ENCODE measurements at places on chromosomes 2 and 18.
A peak's percentile ranks its signal among the peaks of the same experiment; 100 is the strongest.

GRCh38 chr2:30218814-30219213 lies 12.5 kb upstream of the LBH start:
- DNase-seq, result no peak

DNA sequence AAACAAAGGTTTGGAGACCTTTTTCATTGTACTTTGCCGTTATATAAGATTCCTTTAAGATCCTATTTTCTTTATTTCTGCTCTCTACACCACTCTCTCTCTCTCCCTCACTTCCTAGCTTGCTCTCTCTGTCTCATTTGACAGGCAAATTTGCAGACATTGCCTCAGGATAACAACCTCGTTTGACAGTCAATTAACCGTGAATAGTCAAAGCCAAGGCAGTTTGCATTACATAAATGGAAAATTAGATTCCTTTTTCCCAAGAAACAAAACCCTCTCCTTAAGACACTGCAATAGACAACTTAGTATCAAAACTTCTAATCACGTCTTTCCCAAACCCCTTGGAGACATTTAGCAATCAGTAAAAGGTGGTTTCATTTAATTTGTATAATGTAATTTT lies 7.4 kb downstream of the SKOR2 start:
- no peak for DNase-seq

DNA sequence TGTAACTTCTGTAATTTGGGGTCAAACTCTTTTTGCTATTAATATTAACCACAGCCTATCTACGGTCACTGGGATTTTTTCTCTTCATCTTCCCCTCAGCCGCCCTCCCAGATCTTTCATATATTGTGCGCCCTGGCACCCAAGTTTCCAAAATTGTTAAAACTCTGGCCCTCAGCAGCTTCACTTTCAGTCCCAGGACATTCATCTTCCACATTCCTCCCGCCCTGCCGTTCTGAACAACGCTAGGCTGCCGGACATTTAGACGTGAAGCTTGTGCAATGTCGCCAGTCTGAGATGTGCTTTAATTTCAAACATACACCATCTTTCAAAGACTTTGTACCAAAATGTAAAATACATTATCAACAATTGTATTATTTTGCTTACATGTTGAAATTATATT lies 1.8 kb upstream of the TMEM18 start:
- DNase-seq, result no peak

DNA sequence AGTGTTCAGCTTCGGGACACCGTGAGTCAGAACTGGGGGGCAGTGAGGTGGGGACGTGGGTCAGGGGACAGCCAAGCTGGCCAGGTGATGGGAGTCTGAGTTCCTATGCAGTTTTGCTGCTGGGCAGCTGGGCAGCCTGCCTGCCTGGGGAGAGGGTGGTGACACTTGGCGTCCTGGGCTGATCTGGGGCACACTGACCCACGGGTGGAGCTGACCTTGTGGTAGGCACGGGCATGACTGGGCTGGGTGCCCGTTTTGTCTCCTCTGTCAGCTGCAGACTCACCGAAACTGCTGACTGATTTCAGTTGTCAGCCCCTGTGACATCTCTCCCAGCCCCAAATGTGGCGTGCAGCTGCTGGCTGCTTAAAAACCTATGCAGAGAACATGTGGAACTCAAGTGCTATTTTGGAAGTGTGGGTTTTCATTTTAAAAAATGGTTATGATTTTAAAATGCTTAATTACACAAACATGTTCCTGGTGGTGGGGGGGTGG lies 32.6 kb upstream of the E2F6 start:
- no peak for DNase-seq

GRCh38 chr2:159204381-159205144 lies 81.9 kb downstream of the WDSUB1 start:
- DNase-seq, result no peak

GRCh38 chr2:133457861-133458260 lies 110.4 kb downstream of the NCKAP5 start:
- DNase-seq, result no peak

GRCh38 chr2:1823187-1824169 lies 79.2 kb upstream of the PXDN start:
- DNase-seq, result no peak

DNA sequence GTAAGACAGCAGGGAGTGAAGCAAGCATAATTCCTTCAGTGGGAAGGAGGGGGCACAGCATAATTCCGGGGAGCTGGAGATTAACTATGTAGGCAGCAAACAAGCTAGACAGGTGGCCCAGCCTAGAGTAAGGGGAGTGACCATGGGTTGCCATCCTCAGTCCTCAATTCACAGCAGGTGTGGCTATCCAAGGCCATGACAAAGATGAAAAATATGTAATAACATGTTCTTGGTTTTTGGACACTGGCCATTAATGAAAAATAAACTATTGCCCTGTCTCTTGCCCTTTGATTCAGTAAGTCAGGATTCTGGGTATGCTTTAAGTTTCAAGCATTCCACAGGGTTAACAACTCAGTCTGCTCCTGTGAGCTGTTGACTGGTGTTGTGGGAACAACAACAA lies 65.0 kb downstream of the CYP1B1 start:
- no peak for DNase-seq

- peak; percentile 63 for DNase-seq
Observed at GRCh38 chr2:237744613-237745249, 53.8 kb upstream of the RBM44 start.

GRCh38 chr2:134679745-134680144 lies 39.1 kb downstream of the TMEM163 start:
- DNase-seq, result no peak

DNA sequence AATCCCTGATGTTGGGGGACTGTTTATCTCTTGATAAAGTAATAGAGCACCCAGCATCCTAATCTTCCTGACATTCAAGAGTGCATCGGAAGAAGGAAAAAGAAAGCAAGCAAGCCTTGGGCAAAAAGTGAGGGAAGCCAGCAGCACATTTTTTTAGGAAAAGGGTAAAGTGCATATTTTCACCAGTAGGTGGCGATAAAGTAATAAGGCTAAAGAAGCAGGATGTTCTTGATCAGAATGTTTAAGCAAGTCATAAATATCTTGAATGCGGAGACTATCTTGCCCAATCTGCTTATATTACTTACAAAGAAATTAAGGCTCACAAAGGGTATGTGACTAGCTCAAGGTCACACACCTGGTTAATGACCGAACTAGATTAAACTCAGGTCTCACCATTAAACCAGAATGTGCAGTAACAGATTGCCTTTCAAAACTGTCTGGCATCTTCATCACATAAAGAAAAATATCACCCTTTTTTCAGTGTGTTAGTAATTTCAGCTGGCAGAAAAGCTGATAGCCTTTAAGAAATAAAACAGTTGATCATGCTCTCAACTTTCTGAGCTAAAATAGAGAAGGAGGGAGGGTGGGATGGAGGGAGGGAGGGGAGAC lies 83.8 kb downstream of the VIT start:
- DNase-seq, result no peak

DNA sequence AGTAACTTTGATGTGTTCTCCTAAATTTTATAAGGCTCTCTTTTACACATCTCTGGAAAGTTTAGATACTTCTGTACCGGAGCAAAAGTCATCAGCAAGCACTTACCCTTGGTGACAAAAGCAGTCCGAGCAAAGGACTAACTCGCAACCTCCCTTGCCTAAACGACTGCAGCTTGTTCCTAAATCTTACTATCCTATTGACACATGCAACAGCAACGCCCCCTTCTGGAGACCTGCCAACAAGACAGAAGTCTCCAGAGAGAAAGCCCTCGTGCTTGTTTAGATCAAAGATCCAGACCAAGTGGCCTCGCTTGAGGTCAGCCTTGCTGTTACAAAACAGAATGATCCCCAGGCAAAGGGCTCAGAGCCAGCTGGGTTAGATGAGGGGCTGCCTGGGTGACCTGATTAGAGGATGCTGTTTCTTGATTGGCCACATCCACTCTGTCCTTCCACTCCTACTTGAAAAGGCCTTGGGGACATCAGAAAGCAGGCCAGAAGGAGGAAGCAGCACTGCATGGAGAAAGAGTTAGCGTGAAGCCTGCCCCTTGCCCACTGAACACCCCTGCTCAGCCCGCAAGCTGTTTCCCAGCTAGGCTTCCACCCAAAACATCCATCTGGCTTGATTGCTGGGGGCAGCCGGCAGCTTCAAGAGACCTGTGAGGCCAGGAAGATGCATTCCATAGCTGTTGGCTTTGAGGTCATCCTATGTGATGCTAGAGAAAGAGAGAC lies 94.3 kb downstream of the HNRNPLL start:
- peak; percentile 77 for DNase-seq

DNA sequence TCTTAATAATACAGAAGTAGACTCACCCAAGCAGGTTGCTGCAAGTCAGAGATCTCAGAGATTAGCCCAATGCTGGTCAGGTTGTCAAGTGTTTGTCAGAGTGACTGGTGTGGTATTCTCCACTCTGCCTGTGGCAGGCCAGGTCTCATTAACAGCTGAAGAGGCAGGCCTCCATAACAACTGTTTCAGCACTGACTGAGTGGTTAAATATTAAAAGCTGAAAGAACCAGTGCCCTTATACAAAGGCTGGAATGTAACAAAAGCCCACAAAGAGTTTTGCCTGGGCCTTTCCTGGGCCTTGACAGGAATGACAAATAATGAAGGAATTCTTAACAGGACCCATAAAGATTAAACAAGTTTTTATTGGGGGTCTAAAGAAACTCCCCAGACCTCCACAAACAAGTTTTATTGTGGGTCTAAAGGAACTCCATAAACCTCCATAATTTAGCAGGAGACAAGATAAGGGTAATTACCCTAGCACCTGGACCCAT lies 26.8 kb downstream of the SULT1C2 start:
- DNase-seq, result no peak

GRCh38 chr2:67243919-67244318 lies 153.2 kb upstream of the ETAA1 start:
- DNase-seq, result no peak

DNA sequence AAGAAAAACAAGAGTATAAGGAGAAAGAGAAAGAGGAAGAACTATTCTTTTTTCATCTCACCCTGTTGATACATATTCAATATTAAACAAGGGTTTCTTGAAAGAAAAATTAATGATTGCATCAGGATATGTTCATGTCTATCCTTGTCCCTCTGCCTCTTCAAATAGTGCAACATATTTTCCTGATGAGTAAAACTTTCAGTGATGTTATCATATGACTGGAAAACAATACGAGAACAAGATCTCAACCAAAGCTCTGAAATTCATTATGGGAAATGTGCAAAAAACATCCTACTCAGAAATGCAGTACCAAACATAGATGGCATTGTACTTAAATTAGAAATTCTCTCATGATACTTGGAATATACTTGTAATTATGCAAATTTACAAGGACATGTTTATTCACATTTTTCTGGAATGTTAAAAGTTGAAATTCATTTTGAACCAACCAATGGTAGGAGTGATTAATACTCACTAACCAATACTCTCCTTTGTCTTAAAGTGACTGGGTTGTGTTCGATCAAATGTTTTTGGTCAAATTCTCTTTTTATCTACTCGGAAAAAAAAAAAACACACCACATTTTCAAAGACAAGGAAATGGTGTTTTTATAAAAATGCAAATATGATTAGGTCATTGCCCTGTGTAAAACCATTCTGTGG lies 148.9 kb upstream of the GULP1 start:
- no peak for DNase-seq

DNA sequence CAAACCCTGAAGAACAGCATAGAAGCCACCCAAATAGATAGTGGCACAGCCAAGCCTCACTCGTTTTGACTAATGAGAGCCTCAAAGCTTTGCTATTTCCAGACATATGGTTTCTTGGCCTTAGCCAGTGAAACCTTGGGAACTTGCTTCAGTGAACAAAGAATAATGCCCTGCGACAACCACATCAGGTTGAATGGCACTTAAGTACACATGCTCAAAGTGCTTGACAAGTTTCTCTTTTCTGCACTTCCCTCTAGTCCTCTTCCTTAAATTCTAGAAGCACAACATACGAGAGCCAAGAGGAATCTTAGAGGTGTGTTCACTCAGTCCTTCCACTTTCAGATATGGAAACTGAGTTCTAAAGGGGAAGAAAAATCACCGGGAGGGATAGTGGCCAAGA lies 258.3 kb downstream of the HAUS1 start:
- no peak for DNase-seq

DNA sequence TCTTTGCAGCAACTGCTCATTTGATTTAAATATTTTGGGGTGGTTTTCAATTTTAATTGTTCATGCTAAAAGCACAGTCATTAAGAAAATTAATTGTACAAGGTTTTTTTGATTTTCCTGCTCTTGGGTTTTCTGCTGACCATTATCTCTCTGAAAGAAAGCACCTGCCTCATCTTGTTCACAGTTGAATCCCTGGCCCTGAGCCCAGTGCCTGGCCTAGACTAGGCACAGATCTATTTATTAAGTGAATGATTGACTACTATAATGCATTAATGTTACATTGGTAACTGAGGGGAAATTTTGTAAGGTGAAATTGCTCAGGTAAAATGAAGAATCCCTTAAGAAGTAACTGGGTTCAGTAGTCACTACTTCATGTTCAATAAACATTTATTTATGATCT lies 22.0 kb downstream of the IL1RL2 start:
- DNase-seq, result no peak
